ENCODE measurements at places on chromosomes 16 and 17.

DNA sequence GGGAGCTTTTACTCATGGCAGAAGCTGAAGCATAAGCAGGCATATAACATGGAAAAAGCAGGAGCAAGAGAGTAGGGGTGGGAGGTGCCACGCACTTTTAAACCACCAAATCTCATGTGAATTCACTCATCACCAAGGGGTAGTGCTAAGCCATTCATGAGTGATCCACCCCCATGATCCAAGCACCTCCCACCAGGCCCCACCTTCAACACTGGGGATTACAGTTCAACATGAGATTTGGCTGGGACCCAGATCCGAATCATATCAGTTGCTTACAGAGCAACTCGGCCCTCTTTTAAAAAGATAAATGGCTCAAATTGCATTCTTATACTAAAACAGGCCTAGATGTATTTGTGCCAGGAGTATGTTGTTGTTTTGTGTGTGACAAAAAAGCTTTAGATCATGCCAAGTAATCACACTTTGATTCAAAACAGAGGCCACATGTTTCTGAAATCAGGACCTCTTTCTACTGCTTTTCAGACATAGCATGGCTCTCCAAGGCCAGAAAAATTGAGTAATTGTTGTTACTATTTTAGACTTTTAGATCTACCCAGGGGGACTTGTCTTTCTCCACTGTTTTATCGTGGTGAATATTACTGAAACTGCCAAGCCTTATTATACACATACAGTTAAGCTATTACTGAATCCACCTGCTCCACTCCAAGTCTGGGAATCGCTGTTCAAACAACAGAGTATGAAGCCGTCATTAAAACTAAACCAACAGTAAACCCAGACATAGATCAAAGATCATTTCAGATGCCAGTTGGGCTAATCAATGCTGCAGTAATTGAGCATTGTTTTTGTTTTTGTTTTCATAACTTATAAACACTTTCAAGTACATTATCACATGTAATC is 163.3 kb downstream of the KCNJ2 start:
- no peak for DNase-seq

GRCh38 chr17:82113941-82114340 is 15.9 kb upstream of the FASN start:
- no peak for DNase-seq

DNA sequence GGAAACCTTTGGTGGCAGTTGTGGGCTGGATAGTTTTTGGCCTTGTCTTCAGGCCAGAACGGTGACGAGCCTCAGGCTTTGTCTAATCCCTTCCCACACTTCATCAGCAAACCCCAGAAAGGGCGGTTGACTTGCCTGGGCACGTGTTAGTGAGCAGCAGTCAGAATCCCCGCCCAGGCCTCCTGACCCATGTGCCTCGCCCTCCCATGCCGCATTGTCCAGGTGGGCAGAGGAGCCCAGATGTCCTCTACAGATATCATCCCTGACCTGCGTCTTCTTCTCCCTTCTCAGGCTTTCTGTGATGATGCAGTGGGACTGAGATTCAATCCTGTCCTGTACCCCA is 82.5 kb downstream of the OR1D5 start:
- no peak for DNase-seq

DNA sequence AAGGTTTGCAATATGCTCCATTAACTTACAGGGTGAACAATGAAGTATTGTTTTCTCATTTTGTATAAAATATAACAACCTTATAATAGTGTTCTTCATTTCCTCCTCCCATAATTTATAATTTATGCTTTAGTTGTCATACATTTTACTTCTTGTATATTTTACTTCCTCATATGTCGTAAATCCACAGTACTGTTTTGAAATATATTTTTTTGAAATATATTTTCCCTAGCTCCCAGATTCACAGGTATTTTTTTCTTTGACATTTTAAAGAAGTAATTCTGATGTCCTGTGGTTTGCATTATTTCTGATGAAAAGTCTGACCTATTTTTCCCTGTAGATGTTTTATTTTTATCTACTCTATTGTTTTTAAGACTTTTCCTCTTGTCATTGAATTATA is 52.7 kb downstream of the VMP1 start:
- no peak for DNase-seq

DNA sequence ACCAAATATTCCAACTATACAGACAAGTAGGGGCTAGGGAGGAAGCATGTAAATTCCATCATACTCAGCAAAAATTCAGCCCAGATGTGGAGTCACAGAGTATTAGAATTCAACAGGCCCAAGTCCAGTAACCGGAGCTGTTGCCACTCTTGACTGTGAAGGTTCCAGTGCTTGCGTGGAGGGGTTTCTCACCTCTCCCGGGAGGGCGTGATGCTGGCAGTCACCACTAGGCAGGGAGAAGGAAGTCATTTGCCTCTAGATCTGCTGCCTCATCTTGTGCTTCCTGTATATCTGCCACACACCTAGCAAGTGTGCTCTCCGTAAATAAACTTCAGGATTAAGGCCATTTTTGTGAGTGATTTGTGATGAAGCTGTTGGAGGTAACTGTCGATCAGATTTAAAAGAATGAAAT is 1.0 kb upstream of the CKLF start:
- no peak for DNase-seq

DNA sequence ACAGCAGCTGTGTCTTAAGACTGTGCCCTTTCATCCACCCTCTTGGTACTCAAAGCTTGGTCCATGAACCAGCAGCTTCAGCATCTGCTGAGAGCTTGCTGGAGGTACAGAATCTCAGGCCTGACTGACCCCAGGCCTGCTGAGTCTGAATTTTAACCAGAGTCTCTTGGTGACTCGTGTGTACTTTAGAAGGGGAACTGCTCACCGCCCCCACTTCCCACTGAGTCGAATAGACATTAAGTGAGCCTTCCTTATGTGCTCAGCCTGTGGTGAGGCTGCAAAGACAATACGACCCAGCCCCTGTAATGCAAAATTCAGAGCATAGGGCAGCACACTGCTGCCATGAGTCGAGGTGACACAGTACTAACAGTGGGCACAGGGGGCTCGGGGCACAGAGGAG is 662.8 kb downstream of the WWOX start:
- DNase-seq, result no peak

- no peak for DNase-seq
These were observed 53.6 kb downstream of the N4BP1 start for GRCh38 chr16:48556243-48556912.

DNA sequence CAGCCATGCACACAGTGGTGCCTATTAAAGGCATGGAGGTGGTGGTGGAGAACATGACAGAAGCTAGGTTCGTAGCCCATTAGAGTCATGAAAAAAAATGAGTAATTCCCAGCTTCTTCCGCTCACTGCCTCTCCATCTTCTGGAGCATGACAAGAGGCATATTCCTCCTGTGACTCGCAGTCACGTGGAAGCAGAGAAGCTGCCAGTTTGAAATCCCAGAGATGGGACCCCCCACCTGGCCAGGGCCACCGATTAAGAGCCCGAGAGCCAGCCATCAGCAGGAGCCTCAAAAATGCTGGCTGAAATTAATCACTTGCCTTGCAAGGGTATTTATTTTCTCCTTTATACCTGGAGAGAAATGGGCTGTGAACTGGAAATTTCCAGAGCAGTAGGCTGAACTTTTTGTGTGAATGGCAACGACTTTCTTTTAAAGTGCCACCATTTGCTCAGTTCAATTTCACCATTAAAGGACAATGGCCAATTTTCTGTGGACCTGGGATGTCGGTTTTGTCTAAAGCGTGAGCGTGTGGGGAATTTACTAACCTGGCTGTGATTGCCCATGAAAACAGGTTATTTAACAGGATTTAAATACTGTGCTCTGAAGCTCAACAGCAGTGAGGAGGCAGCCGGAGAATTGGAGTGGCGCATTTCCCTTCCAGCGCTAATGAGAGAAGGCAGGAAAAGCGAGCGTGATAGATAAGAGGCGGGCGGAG is 189.7 kb upstream of the SDK2 start:
- no peak for DNase-seq

DNA sequence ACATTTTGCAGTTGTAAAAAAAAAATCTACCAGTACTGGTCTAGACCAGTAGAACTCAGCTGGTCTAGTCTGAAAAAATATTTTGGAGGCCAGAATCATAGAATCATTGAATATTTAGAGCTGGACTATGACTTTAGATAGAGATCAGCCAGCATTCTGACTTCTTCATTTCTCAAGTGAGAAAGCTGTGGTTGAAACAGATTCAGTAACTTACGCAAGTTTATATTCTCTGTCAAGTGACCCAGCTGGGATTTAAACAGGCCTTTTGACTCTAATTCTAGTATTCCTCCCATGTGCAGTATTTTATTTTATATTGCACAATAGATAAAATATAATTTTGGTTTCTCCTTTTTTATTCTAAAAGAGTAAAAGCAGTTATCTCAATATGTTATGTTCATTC is 4.9 kb downstream of the TNRC6A start:
- no peak for DNase-seq

GRCh38 chr16:65772134-65772732 is 594.3 kb upstream of the CDH5 start:
- no peak for DNase-seq

GRCh38 chr17:37094391-37094790 is 145.6 kb downstream of the AATF start:
- DNase-seq, result no peak

- DNase-seq, result no peak
These were observed 65.2 kb downstream of the ASIC2 start for GRCh38 chr17:33227911-33228310.

DNA sequence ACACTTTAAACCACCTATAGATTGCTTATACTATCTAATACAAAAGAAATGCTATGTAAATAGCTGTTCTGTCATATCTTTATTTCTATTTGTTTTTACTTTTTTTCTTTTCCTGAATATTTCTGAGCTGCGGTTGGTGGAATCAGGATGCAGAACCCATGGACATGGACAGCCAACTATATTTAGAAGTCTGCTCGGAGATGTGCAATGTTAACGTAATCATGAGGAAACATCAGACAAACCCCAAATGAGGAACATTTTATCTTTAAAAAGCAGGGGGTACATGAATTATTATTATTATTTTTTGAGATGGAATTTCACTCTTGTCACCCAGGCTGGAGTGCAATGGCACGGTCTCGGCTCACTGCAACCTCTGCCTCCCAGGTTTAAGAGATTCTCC is 31.4 kb upstream of the GHDC start:
- DNase-seq, result no peak

DNA sequence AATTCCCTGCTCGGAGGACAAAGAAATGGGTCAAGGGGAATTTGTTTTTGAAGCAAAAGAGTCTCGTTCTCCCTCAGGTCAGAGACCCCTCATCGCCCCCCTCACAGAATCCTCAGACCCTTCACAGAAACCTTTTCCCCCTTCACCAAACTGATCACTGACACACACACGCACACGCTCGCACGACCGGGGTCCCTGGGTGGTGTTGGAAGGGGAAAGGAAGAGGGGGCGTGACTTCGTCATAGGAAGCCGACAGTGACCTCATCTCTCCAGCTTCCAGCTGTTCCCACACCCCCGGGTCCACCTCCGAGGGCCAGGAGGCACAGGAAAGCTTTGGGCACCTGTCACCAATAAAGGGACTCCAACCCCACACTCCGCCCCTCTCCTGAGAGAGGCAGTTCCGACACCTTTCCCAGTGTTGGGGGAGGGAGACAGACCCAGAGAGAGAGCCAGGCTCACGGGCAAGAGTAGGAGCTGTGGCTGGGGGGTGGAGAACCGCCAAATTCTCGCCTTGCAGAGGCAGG is 1.2 kb downstream of the ASGR1 start:
- no peak for DNase-seq

GRCh38 chr17:29059281-29059680 is 16.3 kb downstream of the PIPOX start:
- no peak for DNase-seq

- DNase-seq, result peak; percentile 91
These were observed 37.2 kb downstream of the CCDC182 start for GRCh38 chr17:57707892-57708291.

DNA sequence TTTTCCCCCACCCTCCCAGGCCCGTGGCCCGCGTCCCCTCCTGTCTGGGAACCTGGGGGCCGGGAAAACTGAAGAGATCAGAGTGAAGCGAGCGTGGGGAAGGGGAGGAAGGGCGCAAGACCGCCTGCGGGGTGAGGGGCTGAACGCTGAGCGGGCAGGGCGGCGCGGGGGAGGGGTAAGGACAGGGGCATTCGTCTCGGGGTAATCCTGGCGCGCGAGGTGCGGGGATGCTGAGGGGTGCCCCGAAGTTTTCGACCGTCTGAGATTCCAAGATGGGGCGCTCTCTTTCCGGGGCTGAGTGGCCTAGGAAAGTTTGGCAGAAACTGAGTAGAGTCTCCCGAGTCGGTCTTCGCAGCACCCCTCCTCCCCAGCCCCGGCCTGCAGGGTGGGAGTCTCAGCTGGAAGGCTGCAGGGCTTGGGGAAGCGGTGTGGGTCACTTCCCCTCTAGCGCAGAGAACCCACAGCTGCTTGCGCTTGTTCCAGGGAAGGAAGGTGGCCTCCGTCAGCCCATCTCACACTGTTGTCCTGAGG is 555 bp downstream of the TTYH2 start:
- no peak for DNase-seq

- no peak for DNase-seq
These were observed at the start of gene CCL7 for GRCh38 chr17:34269969-34270368. TSS of gene CCL7 (plus strand) at chr17:34270221. CDS start at chr17:34270291, 70 bp downstream.

- no peak for DNase-seq
These were observed 170.7 kb downstream of the SEC14L1 start for GRCh38 chr17:77311371-77311981.

DNA sequence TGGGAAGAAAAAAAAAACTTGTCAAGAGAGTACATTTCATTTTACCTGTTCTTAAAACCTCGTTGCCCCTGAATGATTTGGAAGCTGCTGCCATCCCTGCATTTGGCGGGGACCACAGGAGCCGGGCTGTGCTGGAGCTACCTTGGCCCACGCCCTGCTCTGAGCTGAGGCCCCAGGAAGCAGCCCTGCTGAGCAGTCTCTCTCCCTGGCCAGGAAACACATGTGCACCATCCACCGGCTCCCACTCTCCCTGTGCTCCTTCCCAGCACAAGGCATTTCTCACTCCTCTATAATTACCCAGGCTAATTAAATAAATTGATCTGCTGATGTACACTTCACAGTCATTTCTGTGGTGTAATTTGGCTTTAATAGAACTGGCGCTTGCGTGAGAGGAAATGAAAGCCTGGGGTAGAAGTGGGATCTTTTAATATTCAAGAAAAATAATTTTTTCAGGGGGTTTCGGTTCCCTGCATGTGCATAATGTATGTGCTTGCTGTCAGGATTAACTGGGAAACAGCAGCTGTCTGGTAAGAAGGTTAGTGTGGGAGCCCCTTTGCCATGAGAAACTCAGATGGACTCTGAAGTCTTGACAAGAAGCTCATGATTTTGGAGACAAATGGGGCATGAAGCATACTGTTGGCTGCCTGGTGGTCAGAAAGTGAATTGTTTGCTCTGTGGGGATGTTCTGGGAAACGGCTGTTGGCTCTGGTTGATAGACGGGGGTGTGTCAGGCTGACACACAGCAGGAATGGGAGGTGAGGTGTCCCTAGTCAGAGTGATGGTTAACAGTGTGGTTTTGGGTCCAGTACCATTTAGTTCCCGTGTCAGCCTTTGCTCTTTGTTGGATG is 252.3 kb upstream of the EEF2KMT start:
- DNase-seq, result no peak

- no peak for DNase-seq
These were observed 670.2 kb downstream of the CDH8 start for GRCh38 chr16:61366006-61366405.

GRCh38 chr17:2138761-2139160 is 83.9 kb downstream of the HIC1 start:
- no peak for DNase-seq

GRCh38 chr16:24497440-24497839 is 41.9 kb upstream of the RBBP6 start:
- no peak for DNase-seq

- DNase-seq, result no peak
These were observed 22.3 kb downstream of the SYCE1L start for GRCh38 chr16:77221482-77221881.

Measured in esophagus muscularis mucosa (tissue), 4 donors.